Central memory CD4-positive, alpha-beta T cell (primary cell): ENCODE measurements at places on chromosomes 4 and X.

- no peak for DNase-seq
These were observed 31.4 kb downstream of the PPP1R2C start for GRCh38 chrX:42746606-42747005.

GRCh38 chrX:130260316-130260715 lies 8.4 kb downstream of the ZNF280C start:
- no peak for DNase-seq

- DNase-seq, result no peak
These were observed 56.5 kb downstream of the PRDM5 start for GRCh38 chr4:120865985-120866384.

- DNase-seq, result no peak
These were observed 620.6 kb upstream of the GNPDA2 start for GRCh38 chr4:45346816-45347435.

DNA sequence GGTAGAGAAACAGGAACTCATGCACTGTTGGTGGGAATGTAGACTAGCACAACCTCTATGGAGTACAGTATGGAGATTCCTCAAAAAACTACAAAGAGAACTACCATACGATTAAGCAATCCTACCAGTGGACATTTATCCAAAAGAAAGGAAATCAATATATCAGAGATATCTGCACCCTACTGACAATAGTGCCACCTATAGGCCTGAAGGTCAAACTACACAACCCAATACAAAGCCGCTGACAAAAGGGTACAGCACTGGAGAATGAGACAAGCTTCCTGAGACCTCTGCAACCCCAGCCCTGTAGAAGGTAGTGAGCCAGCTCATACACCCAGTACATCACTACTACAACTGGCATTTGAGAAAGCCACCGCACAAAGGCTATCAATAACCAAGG lies 67.1 kb downstream of the CBR4 start:
- DNase-seq, result no peak

DNA sequence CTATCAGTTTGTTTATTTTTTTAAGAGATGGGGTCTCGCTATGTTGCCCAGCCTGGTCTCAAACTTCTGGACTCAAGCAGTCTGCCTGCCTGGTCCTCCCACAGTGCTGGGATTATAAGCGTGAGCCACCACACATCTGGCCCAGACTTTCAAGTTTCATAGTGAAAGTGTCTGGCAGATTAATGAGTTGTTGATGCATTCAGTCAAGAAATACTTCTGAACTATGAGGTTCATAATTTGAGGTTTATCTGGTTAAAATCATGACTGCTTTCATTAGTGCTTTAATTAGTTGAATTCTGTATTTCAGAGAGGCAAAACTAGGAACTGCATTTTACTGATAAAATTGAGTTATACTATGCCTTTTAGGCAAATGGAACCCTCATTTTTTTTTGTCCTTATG lies 638.6 kb downstream of the RPA4 start:
- no peak for DNase-seq

DNA sequence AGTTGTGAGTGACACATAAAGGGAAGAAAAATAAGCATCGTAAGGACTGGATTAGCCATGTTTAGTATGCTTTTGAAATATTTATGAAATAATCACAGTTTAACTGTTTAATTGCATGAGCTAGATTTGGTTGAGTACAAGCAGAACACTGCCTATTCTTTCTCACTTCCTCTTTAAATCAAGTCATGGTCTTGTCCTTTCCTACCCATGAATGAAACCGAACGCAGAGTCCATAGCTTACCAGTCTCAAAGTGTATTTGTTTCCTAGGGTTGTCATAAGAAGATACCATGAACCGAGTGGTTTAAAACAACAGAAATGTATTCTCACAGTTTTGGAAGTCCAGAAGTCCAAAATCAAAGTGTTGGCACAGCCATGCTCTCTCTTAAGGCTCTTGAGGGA lies 684.0 kb upstream of the MAGEB2 start:
- DNase-seq, result no peak

- DNase-seq, result peak; percentile 35
These were observed 24.2 kb downstream of the SUV39H1 start for GRCh38 chrX:48720577-48721250.

DNA sequence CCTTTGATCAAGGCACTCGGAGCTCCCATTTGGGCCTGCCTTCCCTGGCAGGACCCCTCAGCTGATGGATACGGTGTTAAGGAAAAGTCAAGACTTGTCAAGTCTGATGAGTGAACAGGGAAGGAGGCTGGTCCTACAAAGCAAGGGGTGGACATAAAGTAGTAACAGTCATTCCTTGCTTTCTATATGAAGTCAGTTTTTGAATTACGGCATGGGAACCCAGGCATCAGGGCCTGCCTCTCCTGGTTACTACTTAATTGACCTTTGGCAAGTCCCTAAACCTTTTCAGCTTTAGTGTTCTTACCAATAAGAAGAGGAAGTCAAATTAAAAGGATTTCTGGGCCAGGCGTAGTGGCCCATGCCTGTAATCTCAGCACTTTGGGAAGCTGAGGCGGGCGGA lies 7.0 kb downstream of the CHST7 start:
- no peak for DNase-seq

GRCh38 chr4:31617667-31618066 lies 897.5 kb downstream of the PCDH7 start:
- no peak for DNase-seq

GRCh38 chr4:18524667-18525066 lies 503.1 kb upstream of the LCORL start:
- DNase-seq, result no peak

GRCh38 chr4:3447431-3448395 lies 5.9 kb downstream of the HGFAC start:
- DNase-seq, result no peak

GRCh38 chr4:183905081-183905592 lies at the start of gene STOX2:
Gene STOX2, plus strand, starts transcription at chr4:183905307. Its CDS starts 1,484 bp downstream, at chr4:183906791.
- DNase-seq, result no peak

DNA sequence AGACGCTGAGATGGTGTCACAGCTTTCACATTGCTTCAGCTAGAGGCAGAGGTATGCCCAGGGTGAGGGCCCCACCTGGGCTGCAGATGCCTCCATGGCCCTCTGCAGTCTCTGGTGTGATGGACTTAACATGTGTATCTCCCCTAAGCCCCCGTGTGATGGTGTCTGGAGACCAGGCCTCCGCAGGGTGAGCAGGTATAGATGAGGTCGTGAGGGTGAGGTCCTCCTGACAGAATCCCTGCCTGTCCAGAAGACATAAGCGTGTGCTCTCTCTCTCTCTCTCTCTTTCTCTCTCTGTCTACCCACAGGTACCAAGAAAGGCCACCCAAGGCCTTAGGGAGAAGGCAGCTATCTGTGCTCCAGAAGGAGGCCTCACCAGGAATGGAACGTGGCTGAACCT lies 50.9 kb downstream of the CPZ start:
- no peak for DNase-seq

DNA sequence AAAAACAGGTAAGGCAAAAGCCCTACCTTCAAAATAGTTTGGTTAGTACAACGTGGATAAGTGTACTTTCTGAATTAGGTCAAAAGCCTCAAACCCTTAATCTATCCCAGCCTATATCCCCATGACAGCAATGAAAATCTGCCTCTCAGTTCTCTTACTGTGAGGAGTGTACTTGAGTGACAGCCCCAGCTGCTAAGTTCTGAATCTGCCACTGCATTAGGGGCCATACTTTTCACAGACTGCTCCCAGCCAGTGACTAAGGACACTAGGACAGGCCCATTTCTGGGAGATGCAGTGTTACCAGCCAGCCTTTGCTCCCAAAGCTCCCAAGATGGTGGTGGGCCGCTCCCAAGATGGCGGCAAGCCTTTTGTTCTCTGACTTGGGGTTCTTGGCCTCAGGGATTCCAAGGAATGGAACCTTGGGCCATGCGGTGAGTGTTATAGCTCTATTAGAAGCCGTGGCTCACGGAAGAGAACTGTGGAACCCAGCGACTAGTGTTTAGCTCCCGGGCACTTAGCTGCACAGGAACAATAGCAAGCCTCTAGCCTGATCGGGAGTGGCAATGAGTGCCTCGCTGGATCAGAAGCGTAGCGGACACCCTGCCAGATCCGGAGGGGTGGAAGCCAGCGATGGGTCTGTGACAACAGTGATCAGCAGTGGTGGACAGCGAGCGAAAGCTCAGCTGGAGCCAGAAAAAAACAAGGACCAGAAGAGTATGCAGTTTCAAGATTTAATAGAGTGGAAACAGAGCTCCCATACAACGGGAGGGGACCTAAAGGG lies 175.6 kb upstream of the NRK start:
- no peak for DNase-seq

DNA sequence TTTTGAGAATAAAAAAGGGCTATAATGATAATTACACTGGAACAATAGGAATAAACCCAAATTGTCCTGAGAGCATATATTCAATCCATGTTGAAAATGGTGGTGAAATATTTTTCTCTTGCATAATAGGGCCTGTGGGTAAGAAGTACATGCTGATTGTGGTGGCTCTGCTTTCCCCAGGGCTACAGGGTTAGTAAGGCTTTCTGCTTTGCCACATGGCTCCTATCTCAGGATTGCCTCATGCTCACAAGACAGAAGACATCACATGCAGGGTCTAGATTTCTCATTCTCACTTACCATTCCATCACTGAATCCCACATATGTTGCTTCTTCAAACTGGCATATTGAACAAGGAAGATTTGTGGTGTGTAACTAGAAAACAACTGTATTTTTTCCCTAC lies 12.4 kb upstream of the VEGFC start:
- no peak for DNase-seq

DNA sequence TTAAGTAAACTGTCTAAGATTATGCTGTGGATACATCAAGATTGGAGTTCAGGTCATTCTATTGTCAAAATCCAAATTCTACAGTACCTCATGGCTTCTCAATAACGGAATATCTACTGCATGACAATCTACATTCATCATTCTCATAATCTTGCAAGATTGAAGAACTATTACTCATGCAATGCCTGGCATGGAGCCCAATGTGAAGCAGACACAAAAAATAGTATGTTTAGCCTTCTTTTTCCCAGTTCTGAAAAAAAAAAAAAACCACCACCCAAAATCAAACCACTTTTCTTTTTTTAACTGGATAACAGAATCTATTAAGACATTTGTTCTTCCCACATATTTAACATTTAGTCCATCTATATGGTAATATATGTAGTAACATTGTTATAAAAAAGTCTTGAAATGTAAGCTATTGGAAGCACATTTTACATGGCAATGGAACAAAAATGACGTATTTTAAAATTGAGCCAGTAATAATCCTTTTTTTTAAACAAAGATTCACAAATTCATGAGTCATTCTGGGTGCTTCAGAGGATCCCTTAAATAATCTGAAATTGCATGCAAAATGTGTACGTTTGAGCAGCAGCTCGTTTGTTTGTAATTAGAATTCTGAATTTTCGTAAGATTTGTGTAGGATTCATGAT lies 232.2 kb upstream of the FMR1 start:
- DNase-seq, result no peak

- no peak for DNase-seq
These were observed 81.2 kb downstream of the NPY1R start for GRCh38 chr4:163251204-163251603.

DNA sequence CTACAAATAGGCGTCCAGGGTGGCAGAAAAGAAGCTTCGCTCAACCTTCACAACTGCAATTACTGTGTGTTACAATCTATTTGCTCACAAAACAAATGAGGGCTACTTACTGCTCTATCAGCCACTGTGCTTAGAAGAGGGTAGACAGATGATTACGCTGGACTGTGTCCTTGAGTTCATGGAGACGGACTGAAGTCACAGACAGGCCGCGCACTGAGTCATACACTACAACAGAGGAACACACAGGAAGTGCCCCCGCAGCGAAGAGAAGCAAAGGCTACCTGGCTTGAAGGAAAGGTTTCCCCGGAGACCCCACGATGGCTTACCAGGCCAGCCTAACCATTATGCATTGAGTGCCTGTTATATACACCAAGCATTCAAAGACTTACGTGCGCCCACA lies 25.6 kb downstream of the FAT1 start:
- no peak for DNase-seq

- DNase-seq, result no peak
These were observed 2.2 kb downstream of the SLITRK4 start for GRCh38 chrX:143633461-143634308.

- no peak for DNase-seq
These were observed 3.6 kb upstream of the RENBP start for GRCh38 chrX:153948002-153948466.

DNA sequence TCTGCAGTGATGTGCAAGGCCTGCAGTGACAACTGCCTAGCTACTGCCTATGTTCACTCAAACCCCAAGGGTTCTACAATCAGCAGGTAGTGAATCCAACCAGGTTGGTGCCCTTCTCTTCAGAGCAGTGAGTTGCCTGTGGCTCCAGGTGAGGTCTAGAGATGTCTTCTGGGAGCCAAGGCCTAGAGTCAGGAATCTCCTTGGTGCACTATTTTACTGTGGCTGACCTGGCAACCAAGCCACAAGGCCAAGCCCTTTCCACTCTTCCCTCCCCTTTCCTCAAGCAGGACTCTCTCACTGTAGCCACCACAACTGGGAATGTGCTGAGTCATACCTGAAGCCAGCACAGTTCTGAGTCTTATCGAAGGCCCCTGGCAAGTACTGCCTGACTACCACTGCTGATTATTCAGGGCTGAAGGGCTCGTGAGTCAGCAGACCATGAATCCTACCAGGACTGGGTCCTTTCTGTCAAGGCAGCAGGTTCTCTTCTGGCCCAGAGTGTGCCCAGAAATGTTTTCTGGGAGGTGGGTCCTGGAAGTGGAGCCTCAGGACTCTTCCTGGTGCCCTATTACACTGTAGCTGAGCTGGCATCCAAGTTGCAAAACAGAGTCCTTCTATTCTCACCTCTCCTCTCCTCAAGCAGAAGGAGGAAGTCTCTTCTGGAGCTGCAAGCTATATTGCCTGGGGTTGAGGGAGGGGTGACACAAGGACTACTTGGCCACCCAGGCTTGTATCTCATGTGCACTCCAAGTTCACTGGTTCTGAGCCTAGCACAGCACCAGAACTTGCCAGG lies 111.6 kb downstream of the BTC start:
- no peak for DNase-seq

- DNase-seq, result no peak
These were observed 146.5 kb downstream of the FBXW7 start for GRCh38 chr4:152389359-152389758.

GRCh38 chr4:7717946-7718490 lies 221.6 kb downstream of the AFAP1 start:
- no peak for DNase-seq

GRCh38 chr4:27787195-27787594 lies 926.6 kb downstream of the STIM2 start:
- no peak for DNase-seq

DNA sequence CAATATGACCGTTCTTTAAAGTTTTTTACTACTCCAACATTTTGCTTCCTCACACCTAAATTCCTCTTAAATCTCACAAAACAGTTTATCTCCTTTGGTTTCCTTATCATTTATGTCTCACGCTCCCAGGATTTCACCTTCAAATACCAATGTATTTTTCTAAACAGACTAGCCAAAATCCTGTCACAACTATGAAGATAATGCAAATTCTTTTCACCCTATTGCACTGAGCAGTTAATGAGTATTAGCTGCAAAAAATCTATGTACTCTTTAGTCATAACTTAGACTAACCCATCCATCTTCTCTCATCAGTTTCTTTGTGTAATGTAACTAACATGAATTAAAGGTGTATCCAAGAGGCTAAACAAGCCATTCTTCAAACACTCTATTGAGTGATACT lies 151.3 kb downstream of the COMMD8 start:
- no peak for DNase-seq

- DNase-seq, result no peak
These were observed 27.8 kb downstream of the BANK1 start for GRCh38 chr4:101818362-101818761.
